ENCODE measurements at places on chromosomes 11 and 22. TPM values are rescaled to one million over a fixed set of nuclear protein-coding genes. Genes with fewer than 3 reads are reported as not detected.

The C11orf97 gene
- 1.4 TPM for polyA plus RNA-seq

The ANO9 gene
- 0.53 TPM for polyA plus RNA-seq

The C11orf52 gene
- polyA plus RNA-seq: 0.46 TPM

The OR8G1 gene
- not detected for polyA plus RNA-seq

The CENATAC gene
- 66.9 TPM for polyA plus RNA-seq

The TP53AIP1 gene
- 1.3 TPM for polyA plus RNA-seq

The TMA7B gene
- not detected for polyA plus RNA-seq

The PATE4 gene
- 0.27 TPM for polyA plus RNA-seq

The CBY1 gene
- 53.0 TPM for polyA plus RNA-seq

The RAB36 gene
- polyA plus RNA-seq: 14.5 TPM

The SYTL2 gene
- polyA plus RNA-seq: 24.6 TPM

The AMOTL1 gene
- 22.7 TPM for polyA plus RNA-seq

The ANO5 gene
- polyA plus RNA-seq: 16.8 TPM

The OR2AG1 gene
- not detected for polyA plus RNA-seq

The OR6T1 gene
- not detected for polyA plus RNA-seq

The FXYD6 gene
- polyA plus RNA-seq: 772 TPM

The NPTXR gene
- polyA plus RNA-seq: 94.0 TPM

The C11orf42 gene
- 1.2 TPM for polyA plus RNA-seq

The CAPN1 gene
- polyA plus RNA-seq: 115 TPM

The YPEL4 gene
- polyA plus RNA-seq: 7.6 TPM

The TMPRSS13 gene
- polyA plus RNA-seq: 0.32 TPM

Data from spinal cord (tissue), 10 donors.